ENCODE measurements at places on chromosomes 12 and 14. TPM values are rescaled to one million over a fixed set of nuclear protein-coding genes. Genes with fewer than 3 reads are reported as not detected.

Gene DIO3
- total RNA-seq = not detected

Gene DDX23
- 92.5 TPM for total RNA-seq

Gene SLC7A7
- total RNA-seq = 1.4 TPM

Gene TPPP2
- not detected for total RNA-seq

Gene TCL1B
- total RNA-seq = not detected

GRCh38 chr12:71605039-71605438 lies 58.6 kb downstream of the ZFC3H1 start:
- H3K27ac ChIP-seq = no peak overlapping the region
- no peaks in the 10 kb centered on the region for H3K4me1 ChIP-seq
- peaks cover 16% of the 10 kb centered on the region for H3K36me3 ChIP-seq
- DNase-seq = no peak
- no peaks in the 10 kb centered on the region for H3K27me3 ChIP-seq

DNA sequence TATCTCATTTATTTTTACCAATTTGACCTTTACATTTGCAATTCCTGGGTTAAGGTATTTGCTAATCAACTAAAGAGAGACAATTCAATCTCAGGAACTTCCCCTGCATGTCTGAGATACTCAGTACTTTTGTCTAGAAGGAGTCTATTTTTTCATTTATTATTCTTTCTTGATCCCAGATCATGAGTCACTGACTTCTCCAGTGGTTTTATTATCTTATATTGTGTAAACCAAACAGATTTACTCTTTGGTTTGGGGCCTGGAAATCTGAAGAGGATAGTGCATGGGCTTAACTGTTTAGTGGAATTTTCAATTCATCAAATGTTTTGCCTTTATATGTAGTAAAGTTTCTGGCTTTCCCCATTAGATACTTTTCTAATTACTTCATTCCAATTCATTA lies 185.4 kb downstream of the ALG10B start:
- no peaks in the 10 kb centered on the region for H3K4me1 ChIP-seq
- H3K27ac ChIP-seq = no peak overlapping the region
- H3K4me3 ChIP-seq = no peak overlapping the region
- H3K36me3 ChIP-seq = no peaks in the 10 kb centered on the region
- no peak for DNase-seq

GRCh38 chr12:34291001-34291400 lies 268.7 kb downstream of the ALG10 start:
- H3K27me3 ChIP-seq = no peaks in the 10 kb centered on the region
- H3K4me3 ChIP-seq = no peak overlapping the region
- no peaks in the 10 kb centered on the region for H3K4me1 ChIP-seq
- no peak for DNase-seq
- H3K36me3 ChIP-seq = no peaks in the 10 kb centered on the region

DNA sequence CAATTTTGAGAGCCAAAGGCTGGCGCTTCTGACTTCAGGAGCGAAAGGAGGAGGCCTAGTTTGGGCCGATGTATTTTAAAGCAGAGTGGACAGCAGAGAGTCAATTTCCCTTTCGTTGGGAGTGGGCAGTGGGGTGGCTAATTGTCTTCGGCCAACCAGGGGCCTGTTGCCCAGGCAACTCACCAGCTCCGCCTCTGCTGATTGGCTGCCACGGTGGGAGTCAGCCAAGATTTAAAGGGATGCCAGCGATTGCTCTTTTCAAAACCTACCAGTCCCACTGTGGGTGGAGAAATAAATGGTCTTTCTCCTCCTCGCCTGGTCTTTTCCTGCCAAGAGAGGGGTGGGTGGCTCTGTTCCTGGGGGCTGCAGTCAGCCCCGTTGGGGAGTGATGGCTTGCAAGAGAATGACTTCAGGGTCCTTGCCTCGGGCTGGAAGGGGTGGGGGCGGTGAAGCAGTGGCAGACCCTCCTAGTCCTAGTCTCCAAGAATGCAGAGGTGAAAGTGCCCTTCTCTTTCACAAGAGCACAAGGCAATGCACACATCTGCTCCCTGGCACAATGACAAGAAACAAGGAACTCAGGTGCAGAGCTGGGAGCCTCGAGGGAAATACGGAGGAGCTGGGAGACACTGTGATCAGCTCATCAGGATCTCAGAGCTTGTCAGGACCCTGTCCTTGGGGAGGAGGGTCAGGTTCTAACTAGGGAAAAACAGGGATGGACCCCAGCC lies 37.7 kb downstream of the RASAL1 start:
- DNase-seq = no peak
- no peak overlapping the region for H3K27ac ChIP-seq
- H3K4me1 ChIP-seq = no peaks in the 10 kb centered on the region
- peaks cover 4% of the 10 kb centered on the region for H3K27me3 ChIP-seq
- no peaks in the 10 kb centered on the region for H3K36me3 ChIP-seq

DNA sequence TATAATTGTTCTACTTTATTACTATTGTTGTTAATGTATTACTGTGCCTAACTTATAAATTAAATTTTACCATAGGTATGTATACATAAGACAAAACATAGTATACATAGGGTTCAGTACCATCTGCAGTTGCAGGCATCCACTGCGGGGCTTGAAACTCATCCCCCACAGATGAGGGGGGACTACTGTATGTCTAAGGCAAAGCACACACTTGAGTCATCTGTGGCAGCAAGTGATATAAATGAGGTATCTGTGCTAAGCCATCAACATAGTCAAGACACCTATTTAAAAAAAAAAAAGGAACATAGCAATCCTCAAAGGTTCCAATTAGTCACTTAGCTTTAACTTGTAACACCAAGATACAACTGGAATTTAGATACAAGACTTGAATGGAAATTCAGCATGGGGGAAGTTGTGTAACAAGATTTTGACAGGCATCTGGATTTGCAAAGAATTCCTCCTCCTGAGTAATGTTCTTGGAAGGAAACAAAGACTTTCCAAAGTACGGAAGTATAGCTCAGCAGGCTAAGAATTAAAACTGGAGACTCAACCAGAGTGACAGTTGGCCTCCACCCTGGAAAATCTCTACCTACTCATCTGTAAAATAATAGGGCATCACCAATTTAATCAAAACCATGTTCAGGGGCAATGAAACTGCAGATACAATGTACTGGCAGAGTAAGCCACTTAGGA lies 14.9 kb downstream of the DCAF5 start:
- peak; percentile 71 for DNase-seq
- no peak overlapping the region for H3K27ac ChIP-seq
- peaks cover 12% of the 10 kb centered on the region for H3K4me1 ChIP-seq
- no peaks in the 10 kb centered on the region for H3K27me3 ChIP-seq

DNA sequence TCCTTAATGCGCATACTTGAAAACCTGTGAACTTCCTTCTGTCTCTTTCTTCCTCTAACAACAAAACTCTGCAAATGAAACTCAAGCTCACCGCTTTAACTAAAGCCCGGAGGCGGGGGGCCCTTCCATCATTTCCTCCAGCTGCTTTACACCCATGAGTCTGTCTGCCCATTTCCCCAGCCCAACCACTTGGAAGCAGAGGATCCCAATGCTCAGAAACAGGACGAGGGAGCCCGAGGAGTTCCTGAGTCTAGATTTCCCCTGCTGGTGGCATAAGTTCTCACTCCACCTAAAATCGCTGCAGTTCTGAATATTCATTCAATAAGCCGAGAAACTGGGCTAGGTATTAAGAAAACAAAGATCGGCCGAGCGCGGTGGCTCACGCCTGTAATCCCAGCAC lies 30.8 kb downstream of the GPR19 start:
- no peak for DNase-seq
- H3K36me3 ChIP-seq = no peaks in the 10 kb centered on the region
- H3K4me3 ChIP-seq = no peak overlapping the region

- no peaks in the 10 kb centered on the region for H3K4me1 ChIP-seq
- H3K36me3 ChIP-seq = no peaks in the 10 kb centered on the region
- no peak for DNase-seq
- H3K27ac ChIP-seq = no peak overlapping the region
- no peaks in the 10 kb centered on the region for H3K27me3 ChIP-seq
Measured at GRCh38 chr14:57611555-57612075, 118.0 kb upstream of the CCDC198 start.

DNA sequence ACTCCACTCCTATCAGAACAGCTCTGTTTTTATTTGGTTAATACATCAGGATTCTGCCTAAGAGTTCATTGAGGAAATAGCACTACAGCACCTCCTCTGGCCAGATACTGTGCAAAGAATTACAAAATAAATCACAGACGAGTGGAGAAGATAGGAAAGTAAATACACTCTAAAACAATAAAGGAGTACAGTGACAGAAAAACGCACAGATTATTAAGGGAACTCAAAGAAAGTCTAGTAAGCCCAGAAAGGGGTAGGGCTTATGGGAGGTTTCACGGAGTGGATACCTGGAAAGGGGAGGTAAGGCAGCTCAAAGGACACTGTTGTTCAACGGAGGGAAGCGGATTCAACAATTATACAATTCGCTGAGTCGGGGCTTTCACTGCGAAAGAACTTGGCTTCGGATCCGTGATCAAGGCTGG lies 5.5 kb downstream of the OR10AD1 start:
- H3K27me3 ChIP-seq = peaks cover 7% of the 10 kb centered on the region
- no peaks in the 10 kb centered on the region for H3K36me3 ChIP-seq
- H3K27ac ChIP-seq = peak overlapping the region; percentile 13
- no peak for DNase-seq

DNA sequence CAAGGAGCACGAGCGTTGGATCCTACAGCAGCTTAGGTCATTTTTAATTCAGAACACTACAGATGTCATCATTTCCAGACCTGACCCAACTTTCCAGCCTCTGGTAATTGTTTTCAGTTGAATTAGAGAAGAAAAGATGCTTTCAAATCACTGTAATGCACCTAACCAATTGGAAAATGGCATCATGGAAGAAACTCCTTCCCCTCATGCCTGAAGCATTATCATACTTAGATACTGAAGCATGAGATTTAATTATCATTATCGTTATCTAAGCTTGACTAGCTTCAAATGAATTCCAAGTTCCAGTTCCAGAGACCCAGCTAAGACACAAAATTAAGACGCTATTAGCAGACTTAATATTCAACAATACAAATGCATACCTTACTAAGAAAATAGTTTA lies 299.3 kb downstream of the TMEM132D start:
- no peaks in the 10 kb centered on the region for H3K36me3 ChIP-seq
- no peak for DNase-seq

- H3K4me1 ChIP-seq = no peaks in the 10 kb centered on the region
- no peak for DNase-seq
- no peak overlapping the region for H3K27ac ChIP-seq
Measured at GRCh38 chr12:104243551-104243950, 28.0 kb downstream of the TXNRD1 start.

GRCh38 chr12:123905319-123905925 lies 67.2 kb downstream of the CCDC92 start:
- peak; percentile 81 for DNase-seq
- no peaks in the 10 kb centered on the region for H3K36me3 ChIP-seq
- H3K27me3 ChIP-seq = no peaks in the 10 kb centered on the region
- no peak overlapping the region for H3K4me3 ChIP-seq
- peaks cover 8% of the 10 kb centered on the region for H3K4me1 ChIP-seq
- H3K27ac ChIP-seq = no peak overlapping the region

DNA sequence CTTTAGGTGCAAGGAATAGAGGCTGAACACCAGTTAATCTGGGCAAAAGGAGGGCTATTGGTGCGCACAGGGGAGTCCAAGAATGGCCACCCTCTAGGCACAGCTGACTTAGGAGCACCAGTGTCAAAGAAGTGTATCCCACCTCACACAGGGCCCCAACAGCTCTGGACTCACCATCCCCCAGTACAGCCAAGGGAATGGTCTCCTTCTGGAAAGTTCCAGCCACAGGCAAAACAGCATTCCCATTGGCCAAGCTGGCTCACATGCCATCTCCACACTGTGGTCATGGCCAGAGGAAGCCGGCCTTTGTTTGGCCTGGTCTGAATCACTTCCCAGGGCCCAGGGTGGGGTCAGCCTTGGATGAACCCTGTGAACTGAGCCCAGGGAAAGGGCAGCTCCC lies 120.1 kb downstream of the DICER1 start:
- no peaks in the 10 kb centered on the region for H3K27me3 ChIP-seq
- H3K36me3 ChIP-seq = no peaks in the 10 kb centered on the region
- no peak overlapping the region for H3K4me3 ChIP-seq
- H3K4me1 ChIP-seq = peaks cover 8% of the 10 kb centered on the region

- H3K4me3 ChIP-seq = no peak overlapping the region
- no peak for DNase-seq
- no peak overlapping the region for H3K27ac ChIP-seq
- H3K36me3 ChIP-seq = no peaks in the 10 kb centered on the region
- no peaks in the 10 kb centered on the region for H3K4me1 ChIP-seq
Measured at GRCh38 chr12:102741196-102741595, 175.8 kb downstream of the PAH start.

- H3K4me3 ChIP-seq = no peak overlapping the region
- H3K27me3 ChIP-seq = peaks cover 12% of the 10 kb centered on the region
- no peak overlapping the region for H3K27ac ChIP-seq
- no peaks in the 10 kb centered on the region for H3K36me3 ChIP-seq
- H3K4me1 ChIP-seq = no peaks in the 10 kb centered on the region
- peak; percentile 14 for DNase-seq
Measured at GRCh38 chr12:1810201-1810930, 10.0 kb upstream of the LRTM2 start.

DNA sequence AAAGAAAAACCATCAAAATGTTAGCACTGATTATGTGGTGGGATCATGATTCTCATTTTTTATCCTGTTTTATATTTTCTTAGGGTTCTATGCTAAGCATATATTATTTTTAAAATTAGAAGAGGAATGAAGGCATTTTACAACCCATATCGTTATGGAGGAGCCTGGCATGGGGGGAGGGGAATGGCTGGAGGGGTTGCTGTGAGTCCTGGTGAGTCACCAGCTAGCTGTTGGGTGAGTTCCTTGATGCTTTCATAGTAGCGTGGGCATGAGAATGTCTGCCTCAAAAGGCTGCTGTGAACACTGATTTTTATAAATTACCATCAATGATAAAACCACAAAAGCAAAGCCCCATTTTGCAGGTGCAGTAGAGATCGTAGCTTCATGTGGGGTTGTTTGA lies 46.9 kb downstream of the C14orf132 start:
- no peak overlapping the region for H3K27ac ChIP-seq
- H3K27me3 ChIP-seq = no peaks in the 10 kb centered on the region
- peaks cover 9% of the 10 kb centered on the region for H3K4me1 ChIP-seq
- peaks cover 30% of the 10 kb centered on the region for H3K36me3 ChIP-seq
- H3K4me3 ChIP-seq = no peak overlapping the region

DNA sequence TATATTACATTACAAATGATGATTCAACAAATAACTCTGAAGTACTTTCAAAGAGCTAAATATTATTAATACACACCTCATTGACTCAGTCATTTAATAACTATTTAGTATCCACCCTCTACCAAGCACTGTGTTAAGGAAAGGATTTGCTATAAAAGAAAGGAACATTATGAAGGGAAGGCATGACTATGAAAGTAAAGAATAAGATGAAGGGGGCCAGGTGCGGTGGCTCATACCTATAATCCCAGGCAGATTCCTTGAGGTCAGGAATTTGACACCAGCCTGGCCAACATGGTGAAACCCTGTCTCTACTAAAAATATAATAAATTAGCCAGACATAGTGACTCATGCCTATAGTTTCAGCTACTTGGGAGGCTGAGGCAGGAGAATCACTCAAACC lies 107.9 kb downstream of the PLCZ1 start:
- H3K4me3 ChIP-seq = no peak overlapping the region
- no peak for DNase-seq
- H3K36me3 ChIP-seq = no peaks in the 10 kb centered on the region
- H3K27ac ChIP-seq = no peak overlapping the region
- H3K27me3 ChIP-seq = no peaks in the 10 kb centered on the region
- no peaks in the 10 kb centered on the region for H3K4me1 ChIP-seq
